ENCODE measurements at places on chromosomes 16 and 17. TPM values are rescaled to one million over a fixed set of nuclear protein-coding genes. Genes with fewer than 3 reads are reported as not detected.

DNA sequence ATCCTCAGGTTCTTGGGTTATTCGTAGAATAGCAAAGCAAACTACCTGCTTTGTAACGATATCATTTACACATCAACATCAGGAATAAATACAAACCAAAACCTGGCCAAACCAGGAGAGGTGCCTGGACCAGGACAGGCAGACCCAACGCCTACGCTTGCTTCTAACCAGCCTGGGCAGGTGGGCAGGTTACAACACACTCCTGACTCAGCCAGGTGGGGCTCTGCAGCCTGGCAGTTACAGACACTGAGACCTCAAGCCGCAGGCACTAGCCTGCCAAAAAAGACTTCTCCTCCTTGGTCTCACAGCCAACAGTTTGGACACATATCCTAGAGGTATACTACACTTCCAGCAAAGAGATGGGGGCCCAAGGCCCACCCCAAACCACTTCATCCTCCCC lies 14.0 kb downstream of the ANKRD11 start:
- H3K36me3 ChIP-seq, result no peaks in the 10 kb centered on the region
- no peak for DNase-seq
- peak overlapping the region; percentile 66 for H3K27ac ChIP-seq
- H3K4me3 ChIP-seq, result peak overlapping the region; percentile 5
- H3K4me1 ChIP-seq, result peaks cover 65% of the 10 kb centered on the region

GRCh38 chr16:6193718-6194117 lies 1096.1 kb upstream of the EEF2KMT start:
- H3K4me3 ChIP-seq, result no peak overlapping the region
- no peaks in the 10 kb centered on the region for H3K27me3 ChIP-seq
- no peaks in the 10 kb centered on the region for H3K4me1 ChIP-seq
- no peaks in the 10 kb centered on the region for H3K36me3 ChIP-seq

DNA sequence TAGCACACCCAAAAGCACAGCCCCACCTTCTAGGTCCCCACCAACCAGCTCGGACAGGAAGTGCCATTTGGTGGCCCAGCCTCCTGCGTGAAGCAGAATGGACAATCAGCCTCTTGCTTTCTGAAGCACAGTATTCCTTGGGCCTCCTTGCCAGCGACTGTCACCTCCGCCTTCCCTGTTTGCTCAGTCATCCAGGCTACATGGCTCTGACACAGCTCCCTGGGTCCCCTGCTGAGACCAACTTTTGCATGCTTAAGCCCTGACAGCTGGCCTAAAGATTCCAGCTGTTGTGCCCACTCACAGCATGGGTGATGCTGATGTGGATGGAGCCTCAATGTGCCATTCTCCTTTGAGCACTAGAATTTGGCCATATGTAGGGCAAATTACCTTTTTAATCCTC lies 4.5 kb upstream of the CACNG5 start:
- no peak overlapping the region for H3K27ac ChIP-seq
- H3K27me3 ChIP-seq, result peaks cover 42% of the 10 kb centered on the region
- H3K4me1 ChIP-seq, result no peaks in the 10 kb centered on the region

DNA sequence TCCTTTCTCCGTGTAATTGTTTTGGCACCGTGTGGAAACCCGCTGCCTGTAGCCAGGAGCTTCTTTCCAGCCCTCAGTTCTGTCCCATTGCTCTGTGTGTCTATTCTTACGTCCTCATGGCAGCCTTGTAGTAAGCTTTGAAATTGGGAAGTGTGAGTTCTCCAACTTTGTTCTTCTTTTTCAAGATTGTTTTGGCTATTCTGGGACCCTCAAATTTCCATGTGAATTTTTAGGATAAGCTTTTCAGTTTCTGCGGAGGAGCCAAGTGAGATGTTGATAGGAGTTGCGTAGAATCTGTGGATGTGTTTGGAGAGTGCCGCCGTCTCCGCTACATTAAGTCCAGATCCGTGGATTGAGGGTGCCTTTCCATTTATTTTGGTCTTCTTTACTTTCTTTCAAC lies 15.2 kb downstream of the CHMP6 start:
- H3K4me1 ChIP-seq, result peaks cover 13% of the 10 kb centered on the region
- H3K36me3 ChIP-seq, result no peaks in the 10 kb centered on the region
- no peak overlapping the region for H3K4me3 ChIP-seq
- no peak overlapping the region for H3K27ac ChIP-seq
- peaks cover 20% of the 10 kb centered on the region for H3K27me3 ChIP-seq

DNA sequence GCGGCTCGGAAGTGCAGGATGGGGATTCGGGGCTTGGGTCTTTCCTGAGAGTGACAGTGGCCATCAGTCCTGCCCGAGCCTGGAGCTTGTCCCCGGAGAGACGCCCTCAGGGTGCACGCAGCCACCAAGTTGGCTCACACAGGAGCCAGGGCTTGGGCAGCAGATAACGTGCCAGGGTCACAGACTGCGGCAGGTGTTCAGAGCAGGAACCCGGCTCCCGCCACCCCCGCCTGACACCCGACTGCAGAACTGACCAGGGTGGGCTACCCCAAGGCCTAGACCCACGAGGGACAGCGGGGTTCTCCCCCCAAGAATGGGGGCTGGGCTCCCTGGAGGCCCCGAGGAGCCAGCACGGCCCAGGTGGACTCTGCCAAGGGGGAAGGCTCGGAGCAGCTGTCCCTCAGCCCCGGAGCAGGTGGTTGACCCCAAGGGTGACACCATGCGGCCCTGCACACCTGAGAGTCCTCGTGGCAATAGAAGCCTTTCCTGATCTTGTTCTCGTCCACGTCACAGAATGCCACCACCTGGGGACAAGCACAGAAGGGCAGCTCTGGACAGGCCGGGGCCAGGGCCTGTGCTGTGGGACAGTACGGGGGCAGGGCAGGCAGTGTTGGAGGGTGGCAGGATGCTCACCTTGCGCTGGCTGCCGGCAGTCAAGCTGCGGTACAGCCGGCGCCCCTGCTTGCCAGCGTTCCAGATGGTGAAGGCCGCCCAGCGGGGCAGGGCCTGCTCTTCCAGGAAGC lies 117.1 kb upstream of the ZNF750 start:
- H3K27me3 ChIP-seq, result no peaks in the 10 kb centered on the region
- H3K4me3 ChIP-seq, result no peak overlapping the region
- H3K27ac ChIP-seq, result no peak overlapping the region
- H3K36me3 ChIP-seq, result no peaks in the 10 kb centered on the region
- DNase-seq, result no peak
- no peaks in the 10 kb centered on the region for H3K4me1 ChIP-seq

The NGFR gene
- 1.8 TPM for total RNA-seq

The NEUROD2 gene
- not detected for total RNA-seq

The PTGES3L gene
- 0.94 TPM for total RNA-seq

The CCDC144A gene
- 4.8 TPM for total RNA-seq

DNA sequence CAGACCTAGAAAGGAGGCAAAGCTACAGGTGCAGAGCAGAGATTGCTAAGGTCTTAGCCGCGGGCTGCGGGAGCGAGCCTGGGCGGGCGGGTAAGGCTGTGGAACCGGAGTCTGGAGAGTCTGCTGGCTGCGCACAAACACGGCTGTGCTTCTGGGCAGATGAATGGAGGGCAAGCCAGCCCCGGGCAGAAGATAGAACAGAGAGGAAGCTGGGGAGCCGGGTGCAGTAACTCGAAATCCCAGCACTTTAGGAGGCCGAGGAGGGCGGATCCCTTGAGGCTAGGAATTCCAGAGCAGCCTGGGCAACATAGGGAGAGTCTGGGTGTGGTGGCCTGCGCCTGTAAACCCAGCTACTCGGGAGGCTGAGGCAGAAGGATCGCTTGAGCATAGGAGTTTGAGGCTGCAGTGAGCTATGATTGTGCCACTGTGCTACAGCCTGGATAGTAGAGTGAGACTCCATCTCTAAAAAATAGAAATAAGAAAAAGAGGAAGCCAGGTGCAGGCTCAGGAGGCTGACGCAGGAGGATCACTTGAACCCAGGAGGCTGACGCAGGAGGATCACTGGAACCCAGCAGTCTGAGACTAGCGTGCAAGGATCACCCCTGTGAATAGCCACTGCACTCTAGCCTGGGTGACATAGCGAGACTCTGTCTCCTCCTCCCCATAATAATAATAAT lies 56.3 kb downstream of the PITPNC1 start:
- no peak overlapping the region for H3K27ac ChIP-seq
- no peak for DNase-seq
- H3K27me3 ChIP-seq, result no peaks in the 10 kb centered on the region
- no peaks in the 10 kb centered on the region for H3K4me1 ChIP-seq

- no peak for DNase-seq
- H3K4me3 ChIP-seq, result no peak overlapping the region
Observed at GRCh38 chr16:12188061-12188934, 211.8 kb downstream of the SNX29 start.

DNA sequence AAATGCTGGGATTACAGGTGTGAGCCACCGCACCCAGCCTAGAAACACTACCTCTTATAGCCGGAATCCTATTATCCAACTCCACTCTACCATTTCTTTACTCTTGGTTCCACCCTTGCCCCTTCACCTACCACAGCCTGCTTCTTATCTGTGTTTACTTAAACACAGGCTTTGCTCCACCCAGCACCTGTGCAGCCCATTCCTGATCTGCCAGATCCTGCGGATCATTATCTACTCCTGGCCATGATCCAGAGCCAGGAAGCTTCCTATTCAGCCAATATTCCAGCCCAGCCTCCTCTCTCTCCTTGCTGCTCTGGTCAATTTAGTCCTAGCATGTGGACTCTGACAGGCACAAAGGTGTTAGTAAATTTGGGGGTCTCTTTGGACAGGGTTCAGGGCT lies 98.8 kb upstream of the MED13 start:
- peaks cover 3% of the 10 kb centered on the region for H3K27me3 ChIP-seq
- no peaks in the 10 kb centered on the region for H3K36me3 ChIP-seq
- H3K4me3 ChIP-seq, result no peak overlapping the region

- H3K4me3 ChIP-seq, result no peak overlapping the region
- H3K4me1 ChIP-seq, result peaks cover 13% of the 10 kb centered on the region
- DNase-seq, result no peak
- no peaks in the 10 kb centered on the region for H3K36me3 ChIP-seq
- no peaks in the 10 kb centered on the region for H3K27me3 ChIP-seq
Observed at GRCh38 chr16:31000671-31001382, 9.6 kb downstream of the STX1B start.

The CCL14 gene
- not detected for total RNA-seq

DNA sequence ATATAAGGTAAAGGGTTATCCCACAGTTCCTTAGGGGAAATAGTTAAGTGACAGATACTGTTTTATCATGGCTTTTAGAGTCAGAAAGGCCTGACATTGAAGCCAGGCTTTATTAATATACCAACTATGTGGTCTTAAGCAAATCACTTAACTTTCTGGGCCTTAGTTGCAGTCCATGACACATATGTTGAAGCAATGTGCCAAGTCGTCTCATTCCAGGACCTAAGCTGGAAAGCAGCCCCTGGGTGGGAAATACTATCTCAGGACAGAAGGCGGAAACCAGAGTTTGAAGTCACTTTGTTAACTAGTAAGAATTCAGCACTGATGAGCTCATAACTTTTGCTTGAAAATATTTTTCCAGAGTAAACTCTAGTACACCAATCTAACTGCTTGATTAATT lies 80.0 kb downstream of the USP32 start:
- H3K4me3 ChIP-seq, result no peak overlapping the region
- H3K4me1 ChIP-seq, result peaks cover 10% of the 10 kb centered on the region
- no peak overlapping the region for H3K27ac ChIP-seq
- no peaks in the 10 kb centered on the region for H3K27me3 ChIP-seq
- peaks cover 9% of the 10 kb centered on the region for H3K36me3 ChIP-seq

The TBC1D3G gene
- not detected for total RNA-seq

DNA sequence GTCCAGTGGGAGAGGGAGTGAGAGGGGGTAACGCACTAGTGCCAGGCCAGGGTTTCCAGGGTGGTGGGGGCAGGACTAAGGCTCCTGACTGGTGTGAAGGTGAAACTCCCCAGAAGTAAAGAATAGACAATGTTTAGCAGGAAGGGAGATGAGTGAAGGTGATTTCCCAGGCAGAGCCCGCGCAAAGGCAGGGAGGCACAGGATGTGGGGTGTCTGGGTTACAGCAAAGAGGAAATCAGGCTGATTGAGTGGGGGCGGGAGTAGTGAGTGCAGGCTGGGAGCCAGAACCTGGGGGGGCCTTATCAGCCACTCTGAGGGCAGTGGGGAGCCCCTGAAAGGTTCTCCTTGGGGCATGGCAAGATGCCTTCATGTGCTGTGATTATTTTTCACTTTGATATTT lies 167.5 kb downstream of the UTP18 start:
- no peaks in the 10 kb centered on the region for H3K36me3 ChIP-seq
- no peaks in the 10 kb centered on the region for H3K27me3 ChIP-seq
- no peak overlapping the region for H3K4me3 ChIP-seq

- DNase-seq, result no peak
- peaks cover 8% of the 10 kb centered on the region for H3K27me3 ChIP-seq
- no peak overlapping the region for H3K27ac ChIP-seq
- no peak overlapping the region for H3K4me3 ChIP-seq
- H3K4me1 ChIP-seq, result no peaks in the 10 kb centered on the region
Observed at GRCh38 chr17:61524319-61524718, 66.7 kb downstream of the NACA2 start.

GRCh38 chr16:9123871-9124270 lies 32.4 kb downstream of the HAPSTR1 start:
- H3K27me3 ChIP-seq, result no peaks in the 10 kb centered on the region
- peak; percentile 75 for DNase-seq
- peaks cover 63% of the 10 kb centered on the region for H3K4me1 ChIP-seq
- no peak overlapping the region for H3K4me3 ChIP-seq

DNA sequence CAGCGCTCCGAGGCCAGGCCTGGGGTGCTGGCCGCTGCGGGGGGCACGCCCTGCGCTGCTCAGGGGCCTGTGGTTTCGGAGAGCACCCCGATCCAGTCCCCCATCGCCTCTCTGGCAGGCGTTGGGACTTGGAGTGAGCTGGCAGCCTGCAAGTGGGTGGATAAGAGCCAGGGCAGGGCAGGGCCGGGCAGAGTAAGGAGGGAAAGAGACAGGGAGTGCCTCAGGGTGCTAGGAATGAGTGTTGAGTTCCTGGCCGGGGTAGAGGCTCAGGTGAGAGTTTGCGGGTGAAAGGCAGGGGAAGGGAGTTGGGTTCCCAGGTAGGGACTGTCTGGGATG lies 1.3 kb downstream of the CDH13 start:
- H3K27me3 ChIP-seq, result peaks cover 42% of the 10 kb centered on the region
- no peaks in the 10 kb centered on the region for H3K36me3 ChIP-seq
- H3K4me1 ChIP-seq, result no peaks in the 10 kb centered on the region
- H3K4me3 ChIP-seq, result no peak overlapping the region
- no peak for DNase-seq

DNA sequence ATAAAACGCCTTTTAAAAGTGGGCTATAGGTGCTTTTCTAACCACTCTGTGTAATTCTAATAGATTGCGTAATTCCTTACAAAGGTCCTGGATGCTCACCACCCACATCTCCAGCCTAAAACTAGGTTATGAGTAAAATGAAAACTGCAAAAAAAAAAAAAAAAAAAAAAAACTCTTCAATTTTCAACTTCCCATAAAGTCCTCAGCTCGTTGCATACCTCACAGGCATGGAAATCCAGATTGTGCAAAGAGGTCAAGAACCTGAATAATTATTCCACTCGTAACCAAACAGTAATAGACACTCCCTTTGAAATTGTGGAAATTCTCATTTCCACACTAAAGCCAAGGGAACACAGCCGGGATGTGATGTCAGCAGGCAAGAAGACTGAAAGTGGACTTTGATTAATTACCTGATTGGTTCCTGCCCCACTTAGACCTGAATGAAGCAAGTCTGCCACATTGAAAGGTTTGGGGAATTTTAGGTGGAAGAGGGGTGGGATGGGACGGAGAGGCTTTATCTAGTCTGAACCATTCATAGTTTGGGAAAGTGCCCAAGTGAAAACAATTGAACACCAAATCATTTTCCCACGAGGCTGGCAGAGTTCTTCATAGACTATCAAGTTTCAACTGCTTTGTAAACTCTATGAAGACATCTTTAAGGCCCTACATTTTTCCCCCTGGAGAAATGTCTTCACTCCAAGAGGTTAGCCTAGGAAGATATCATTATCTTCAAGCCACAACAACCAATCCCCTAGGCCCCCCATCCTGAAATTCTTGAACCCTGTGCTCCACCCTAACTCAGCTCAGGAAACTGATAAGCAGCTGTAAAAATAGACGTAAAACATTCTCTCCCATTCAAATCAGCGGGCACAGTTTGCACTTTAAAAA lies 49.1 kb upstream of the TANC2 start:
- no peak overlapping the region for H3K4me3 ChIP-seq
- H3K4me1 ChIP-seq, result no peaks in the 10 kb centered on the region
- H3K36me3 ChIP-seq, result no peaks in the 10 kb centered on the region
- H3K27me3 ChIP-seq, result no peaks in the 10 kb centered on the region
- DNase-seq, result no peak

Measured in B cell (primary cell).